ENCODE measurements at places on chromosomes 7 and 10. TPM values are rescaled to one million over a fixed set of nuclear protein-coding genes. Genes with fewer than 3 reads are reported as not detected.

PSD gene
- 1.9 TPM for total RNA-seq

C10orf62 gene
- not detected for total RNA-seq

SEMA3C gene
- 143 TPM for total RNA-seq

LHPP gene
- total RNA-seq = 347 TPM

GRCh38 chr7:31456646-31457368 is 57.1 kb upstream of the ITPRID1 start:
- DNase-seq = no peak

DNA sequence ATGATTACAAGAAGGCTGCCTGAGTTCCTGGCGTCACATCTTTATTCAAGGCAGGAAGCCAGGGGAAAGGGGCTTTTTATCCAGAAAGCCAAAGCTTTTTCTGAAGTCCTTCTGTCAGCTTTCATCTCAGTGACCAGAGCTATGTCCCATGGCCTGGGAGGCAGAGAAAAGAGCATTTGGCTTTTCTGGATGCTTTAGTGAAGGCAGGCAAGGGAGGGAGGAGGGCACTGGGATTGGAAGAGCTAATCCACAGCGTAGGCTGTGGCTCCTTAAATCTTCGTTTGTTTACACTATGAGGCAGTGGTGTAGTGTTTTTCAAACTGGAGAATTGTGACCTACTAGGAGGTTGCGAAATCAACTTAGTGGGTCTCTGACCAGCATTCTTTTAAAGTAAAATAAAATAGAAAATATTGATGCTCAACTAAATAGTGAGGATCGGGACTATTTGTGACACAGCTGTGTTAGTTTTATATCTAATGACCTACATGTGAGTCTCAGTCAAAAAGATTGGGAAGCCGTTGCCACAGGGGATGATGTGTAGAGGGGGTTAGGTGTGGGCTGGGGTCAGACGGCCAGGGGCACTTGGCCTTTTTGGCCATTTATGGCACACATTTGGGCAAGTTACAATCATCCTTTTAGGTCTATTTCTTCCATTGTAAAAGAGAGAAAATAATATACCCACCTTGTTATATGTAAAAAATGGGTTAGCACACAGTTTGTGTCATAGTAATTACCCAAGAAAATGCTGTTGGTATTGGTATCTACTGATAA is 14.1 kb downstream of the CRYGN start:
- DNase-seq = no peak

- no peak for DNase-seq
Observed at GRCh38 chr7:135834266-135834665, 85.7 kb upstream of the FAM180A start.

- no peak for DNase-seq
Observed at GRCh38 chr7:50613473-50613872, 48.3 kb upstream of the DDC start.

DNA sequence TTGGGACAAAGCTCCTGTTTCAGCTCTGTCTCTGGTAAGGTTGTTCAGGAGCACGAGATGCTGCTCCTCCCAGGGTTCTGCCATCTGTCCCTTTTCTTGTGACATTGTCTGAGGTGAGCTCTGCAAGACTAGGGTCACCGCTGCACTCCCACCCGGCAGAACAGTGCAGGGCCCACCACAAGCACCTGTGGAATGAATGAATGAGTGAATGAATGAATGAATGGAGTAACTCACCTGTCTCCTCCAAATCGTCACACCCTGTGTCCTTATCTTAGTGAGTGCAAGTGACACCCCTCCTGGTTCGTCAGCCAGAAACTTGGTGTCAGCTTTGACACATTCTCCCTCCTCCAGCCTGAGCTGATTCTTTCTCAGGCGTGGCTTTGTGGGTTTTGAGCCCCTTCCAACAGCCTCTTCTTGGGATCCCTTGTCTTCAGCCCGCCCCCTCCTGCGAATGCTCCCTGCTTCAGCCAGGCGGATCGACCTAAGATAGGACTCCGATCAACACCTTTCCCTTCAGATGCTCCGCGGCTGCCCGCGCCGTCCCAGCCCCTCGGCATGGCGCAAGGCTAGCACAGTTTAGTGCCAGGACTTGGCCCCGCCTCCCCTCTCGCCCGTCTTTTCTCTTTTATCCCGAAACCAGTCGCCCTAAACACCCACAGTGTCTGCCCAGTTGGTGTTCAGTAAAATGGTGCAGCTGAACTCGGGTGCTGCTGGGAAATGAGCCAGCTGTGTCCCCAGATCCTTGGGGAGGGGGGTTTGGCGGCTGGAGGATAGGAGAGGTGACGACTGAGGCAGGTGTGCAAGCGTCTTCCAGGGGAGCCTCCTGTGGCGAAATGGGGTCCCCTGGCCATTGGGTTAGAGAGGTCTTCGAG is 89.3 kb downstream of the BEND7 start:
- peak; percentile 65 for DNase-seq

GRCh38 chr7:28768577-28769147 is 189.5 kb downstream of the TRIL start:
- no peak for DNase-seq
